ENCODE measurements at places on chromosomes 16 and 17.

- DNase-seq: no peak
These were observed 2.0 kb downstream of the TTYH2 start for GRCh38 chr17:74215342-74215727.

GRCh38 chr17:75288770-75289114, 491 bp downstream of the SLC25A19 start:
- no peak for DNase-seq

GRCh38 chr17:37300683-37301082, 75.1 kb upstream of the C17orf78 start:
- no peak for DNase-seq

GRCh38 chr17:74430706-74431567, 951 bp upstream of the GPRC5C start:
- DNase-seq: no peak

DNA sequence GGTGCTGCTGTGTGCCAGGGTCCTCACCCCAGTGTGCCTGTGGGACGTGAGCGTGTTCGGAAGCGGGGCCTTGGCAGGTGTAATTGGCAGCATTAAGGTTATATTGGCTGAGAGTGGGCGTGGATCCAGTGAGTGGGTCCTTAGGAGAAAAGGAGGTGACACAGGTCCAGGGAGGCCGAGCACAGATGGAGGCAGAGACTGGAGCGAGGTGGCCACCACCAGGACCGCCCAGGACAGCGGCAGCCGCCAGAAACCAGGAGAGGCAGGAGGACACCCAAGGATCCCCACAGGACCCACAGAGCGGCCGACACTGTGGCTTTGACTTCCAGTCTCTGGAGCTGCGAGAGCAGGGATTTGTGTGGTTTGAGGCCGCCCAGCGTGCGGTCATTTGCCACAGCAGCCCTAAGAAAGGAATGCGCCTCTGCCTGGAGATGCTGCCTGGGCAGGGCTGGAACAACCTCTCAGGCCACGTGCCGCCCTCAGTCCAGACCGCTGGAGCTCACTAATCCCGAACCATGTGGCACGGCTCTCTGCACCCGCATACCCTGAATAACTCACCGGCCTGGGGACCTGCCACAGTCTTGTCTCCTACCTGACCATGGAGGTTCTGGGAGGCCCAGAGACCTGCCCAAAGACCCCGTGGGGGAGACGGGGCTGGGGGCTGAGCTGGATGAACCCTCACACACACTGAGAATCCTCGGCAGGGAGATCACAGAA, 45.4 kb downstream of the SOX8 start:
- DNase-seq: no peak

DNA sequence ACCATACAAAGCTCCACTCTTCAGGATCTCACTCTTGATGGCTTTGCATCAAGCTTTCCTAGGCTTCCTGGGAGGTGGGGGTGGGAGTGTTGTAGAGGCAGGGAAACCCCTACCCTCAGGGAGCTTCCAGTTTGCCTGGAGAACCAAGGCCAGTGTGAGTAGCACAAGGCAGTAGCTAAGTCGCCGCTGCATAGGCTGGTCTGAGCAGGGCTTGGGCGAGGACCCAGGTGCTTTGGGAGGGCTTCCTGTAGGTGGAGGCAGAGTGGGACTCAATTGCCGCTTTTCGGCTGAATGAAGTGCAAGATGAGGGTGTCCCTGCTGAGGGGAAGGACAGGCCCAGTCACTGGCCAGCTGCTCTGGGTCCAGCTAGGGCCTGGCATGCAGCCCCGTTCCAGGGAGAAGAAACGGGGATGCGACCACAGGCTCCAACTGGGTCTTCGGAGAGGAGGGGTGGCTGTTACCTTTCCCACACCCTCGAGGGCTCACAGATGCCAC, 3.9 kb downstream of the CD79B start:
- no peak for DNase-seq

All from cortex of kidney (tissue), 1 donor.